ENCODE measurements at places on chromosomes 2 and 18. TPM values are rescaled to one million over a fixed set of nuclear protein-coding genes. Genes with fewer than 3 reads are reported as not detected.

The RBM44 gene
- total RNA-seq: 0.51 TPM

The COLEC12 gene
- total RNA-seq: 11.0 TPM

The GCG gene
- total RNA-seq: not detected

The TCF4 gene
- 281 TPM for total RNA-seq

The UCN gene
- 4.9 TPM for total RNA-seq

The MC4R gene
- 1.4 TPM for total RNA-seq

The PRKAG3 gene
- total RNA-seq: not detected

The PTPRN gene
- 85.5 TPM for total RNA-seq

The CD8B2 gene
- total RNA-seq: 2.0 TPM

The EIF2B4 gene
- 41.6 TPM for total RNA-seq

All from dorsolateral prefrontal cortex (tissue), 122 donors.